Esophagus squamous epithelium (tissue), 5 donors: ENCODE measurements at places on chromosomes 6 and 20.

GRCh38 chr6:52304983-52305390, 20.4 kb upstream of the MCM3 start:
- no peak for DNase-seq

DNA sequence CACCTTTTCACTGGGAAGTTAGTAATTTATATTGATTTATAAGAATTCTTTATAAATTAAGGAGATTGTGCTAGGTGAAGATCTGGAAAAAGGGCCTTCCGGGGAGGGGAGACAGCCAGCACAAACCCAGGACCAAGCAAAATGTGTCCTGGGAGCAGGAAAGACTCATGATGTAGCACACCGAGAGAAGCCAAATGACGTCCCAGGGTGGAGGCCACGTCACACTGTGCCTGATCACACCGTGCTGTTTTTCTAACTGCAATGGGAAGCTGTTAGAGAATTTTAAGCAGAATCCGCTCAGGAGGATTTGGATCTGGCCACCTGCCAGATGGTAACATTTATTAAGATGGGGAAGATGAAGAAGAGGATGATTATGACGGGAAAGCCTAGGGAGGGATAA, 72.7 kb upstream of the AKAP12 start:
- DNase-seq = no peak

- DNase-seq = no peak
Measured at GRCh38 chr20:44714102-44714700, 968 bp upstream of the CCN5 start.

DNA sequence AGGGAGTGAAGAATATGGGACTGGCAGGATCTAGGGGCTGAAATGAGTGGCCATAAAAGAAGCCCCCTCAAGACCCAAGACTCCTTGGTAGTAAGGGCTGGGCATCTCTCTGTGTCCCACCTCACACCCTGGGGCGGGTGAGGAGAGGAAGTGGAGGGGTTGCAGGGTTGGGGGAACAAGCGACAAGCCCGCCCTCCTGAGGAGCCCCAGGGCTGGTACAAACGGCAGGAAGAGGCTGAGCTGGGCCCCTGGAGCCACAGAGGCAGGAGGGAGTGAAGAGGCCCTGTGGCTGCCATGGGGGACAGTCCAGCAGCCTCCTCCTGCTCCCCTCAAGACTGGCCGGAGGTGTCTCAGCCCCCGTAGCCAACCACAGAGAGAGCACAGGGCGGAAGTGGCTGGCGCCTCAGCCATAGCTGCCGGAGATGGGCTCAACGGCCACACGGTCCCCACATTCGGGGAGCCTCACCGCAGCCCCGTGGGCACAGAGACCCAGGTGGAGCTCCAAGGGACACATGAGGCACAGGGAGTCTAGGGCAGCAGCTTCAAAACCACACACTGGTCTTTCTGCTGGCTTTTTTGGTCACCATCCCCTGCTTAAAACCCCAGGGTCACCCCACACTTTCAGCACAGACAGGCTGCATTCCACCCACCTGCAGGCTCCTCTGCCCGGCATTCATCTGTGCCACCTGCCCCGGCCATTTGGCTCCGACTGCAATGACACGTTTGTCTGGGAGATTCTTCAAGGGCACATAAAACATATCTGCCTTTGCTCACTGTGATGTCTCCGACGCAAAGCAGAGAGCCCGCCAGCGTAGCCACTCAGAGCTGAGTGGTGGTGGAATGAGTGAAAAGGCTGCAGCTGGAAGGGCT, 524 bp downstream of the C20orf203 start:
- no peak for DNase-seq

DNA sequence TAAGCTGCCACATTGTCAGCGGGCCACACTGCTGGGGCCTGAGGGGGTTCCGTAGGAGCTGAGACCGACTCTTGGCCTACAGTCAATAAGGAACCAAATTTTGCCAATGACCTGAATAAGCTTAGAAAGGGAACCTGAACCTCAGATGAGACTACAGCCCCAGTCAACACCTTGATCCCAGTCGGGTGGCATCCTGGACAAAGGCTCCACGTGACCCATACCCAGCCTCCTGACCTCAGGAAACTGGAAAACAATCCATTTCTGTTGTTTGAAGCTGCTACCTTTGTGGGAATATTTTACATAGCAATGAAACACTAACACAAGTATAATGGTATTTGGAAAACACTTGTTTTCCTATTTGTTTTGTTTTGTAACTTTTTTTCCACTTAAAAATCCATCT, 179.9 kb upstream of the RALGAPA2 start:
- no peak for DNase-seq

- DNase-seq = no peak
Measured at GRCh38 chr6:143194095-143194589, 133.5 kb downstream of the AIG1 start.

GRCh38 chr6:36023996-36024795, at the start of gene SLC26A8:
SLC26A8 (minus strand) TSS chr6:36024641; CDS start chr6:36019707, 4,934 bp downstream.
- DNase-seq = no peak

DNA sequence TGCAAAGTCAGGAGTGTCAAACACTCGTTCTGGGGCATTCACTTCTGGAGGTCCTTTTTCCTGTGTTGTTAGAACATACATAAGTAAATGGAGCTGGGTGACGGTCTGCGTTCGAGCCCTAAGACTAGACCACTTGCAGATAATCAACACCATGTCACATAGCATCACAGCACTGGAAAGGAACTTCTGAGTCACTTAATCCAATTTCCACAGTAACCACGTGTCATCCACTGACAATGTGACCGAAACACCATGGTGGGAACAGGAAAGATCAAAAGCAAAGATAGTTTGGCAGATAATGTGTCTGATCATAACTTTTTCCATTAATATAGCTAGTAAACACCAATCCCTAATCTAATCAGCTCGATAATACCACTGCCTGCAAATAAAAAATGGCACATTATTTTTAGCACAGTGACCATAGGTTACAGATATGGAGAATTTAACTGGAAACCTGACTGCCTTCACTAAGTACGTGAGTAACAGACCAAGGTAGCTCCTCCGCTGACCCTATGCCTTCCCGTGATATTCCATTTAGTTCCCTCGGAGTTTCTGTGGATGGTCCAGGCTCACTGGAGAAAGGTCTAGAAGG, 34.8 kb downstream of the WRNIP1 start:
- DNase-seq = no peak

- DNase-seq = no peak
Measured at GRCh38 chr6:81693266-81693665, 59.2 kb downstream of the TENT5A start.

- DNase-seq = no peak
Measured at GRCh38 chr6:32845384-32845884, 1.6 kb upstream of the PSMB8 start.

DNA sequence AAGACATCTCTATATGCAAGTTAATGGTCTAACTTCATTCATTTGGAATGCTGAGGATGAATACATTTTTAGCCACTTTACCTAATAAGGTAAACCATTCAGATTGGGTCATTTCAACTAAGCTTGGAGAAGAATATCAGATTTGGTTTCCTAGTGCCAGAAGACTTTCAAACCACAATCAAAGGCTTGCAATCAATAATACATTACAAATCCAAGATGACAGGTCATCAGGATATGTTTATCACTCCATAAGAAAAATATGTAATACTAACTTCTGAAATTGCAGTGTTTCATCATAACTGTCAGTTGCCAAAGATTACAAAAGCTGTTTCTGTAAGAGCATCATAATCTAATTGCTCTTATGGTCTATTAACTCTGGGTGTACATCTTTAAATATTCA, 654.0 kb downstream of the COL12A1 start:
- no peak for DNase-seq

GRCh38 chr6:148440877-148441453, 98.3 kb downstream of the SASH1 start:
- DNase-seq = no peak

DNA sequence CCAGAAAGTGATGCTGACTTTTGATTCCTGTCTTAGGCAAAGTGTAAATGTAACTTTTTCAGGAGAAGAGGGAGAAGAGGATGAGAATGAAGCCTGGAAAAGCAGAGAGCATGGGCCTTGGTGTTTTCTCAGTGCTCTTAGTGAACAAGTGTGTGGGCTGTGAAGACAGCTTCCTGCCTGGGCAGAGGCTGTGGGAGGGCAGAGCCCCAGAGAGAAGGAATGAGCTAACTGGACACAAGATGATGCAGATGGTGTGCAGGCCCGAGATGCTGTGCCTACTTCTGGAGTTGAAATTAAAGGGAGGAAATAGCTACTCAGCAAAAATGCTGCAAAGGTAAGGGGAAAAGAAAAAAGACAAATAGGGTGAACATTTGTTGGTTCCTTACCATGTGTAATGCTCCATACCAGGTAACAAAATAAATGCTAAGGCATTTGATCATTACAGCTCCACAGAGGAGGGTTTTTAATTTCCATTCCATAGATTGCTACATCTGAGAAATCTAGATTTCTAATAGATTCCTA, 87.0 kb upstream of the CEP162 start:
- DNase-seq = no peak
